ENCODE measurements at places on chromosomes 11 and 22.

GRCh38 chr22:47280301-47280700, 517.9 kb downstream of the TBC1D22A start:
- DNase-seq = no peak

DNA sequence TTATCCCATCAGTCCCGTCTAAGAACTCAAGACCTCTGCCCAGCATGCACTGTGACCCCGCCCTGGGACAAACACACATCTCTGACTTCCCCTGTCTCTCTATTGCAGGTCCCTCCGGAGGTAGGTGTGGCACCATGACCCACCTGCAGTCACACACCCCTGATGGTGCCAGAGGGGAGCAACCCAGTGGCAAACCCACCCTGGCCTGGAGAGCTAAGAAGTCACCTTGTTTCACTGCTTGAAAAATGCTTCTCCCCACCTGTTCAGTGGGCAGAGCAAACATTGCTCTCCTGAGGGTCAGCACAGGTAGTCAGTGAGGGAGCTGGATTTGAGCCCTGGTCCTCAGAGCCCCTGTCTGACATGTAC, 23.9 kb downstream of the CAPN1 start:
- no peak for DNase-seq

DNA sequence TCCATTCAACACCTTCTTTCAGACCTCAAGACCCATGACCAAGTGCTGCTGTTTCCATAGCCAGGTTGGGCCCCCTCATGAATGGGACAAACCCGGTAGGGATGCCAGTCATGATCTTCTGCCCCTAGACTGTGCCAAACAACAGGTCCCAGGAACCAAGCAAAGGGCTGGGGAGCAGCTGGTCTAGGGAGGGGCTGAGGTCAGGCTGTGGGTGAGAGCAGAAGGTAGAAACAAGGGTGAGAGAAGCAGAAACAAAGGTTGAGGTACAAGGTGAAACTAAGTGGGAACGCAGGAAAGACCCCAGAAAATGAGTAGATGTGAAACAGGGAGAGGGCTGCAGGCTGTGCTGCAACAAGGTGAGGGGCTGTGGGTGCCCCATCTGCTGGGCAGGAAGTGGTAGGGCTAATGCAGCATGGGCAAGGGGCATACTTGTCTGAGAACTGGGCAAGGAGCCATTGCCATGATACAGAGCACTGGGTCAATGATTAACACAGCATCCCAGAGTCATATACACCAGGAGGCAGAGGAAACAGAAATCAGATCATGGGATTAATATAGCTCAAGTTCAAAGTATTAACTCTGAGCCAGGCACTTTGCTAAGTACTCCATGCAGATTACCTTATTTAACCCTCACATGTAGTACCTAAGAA, 45.9 kb downstream of the SLC1A2 start:
- no peak for DNase-seq

DNA sequence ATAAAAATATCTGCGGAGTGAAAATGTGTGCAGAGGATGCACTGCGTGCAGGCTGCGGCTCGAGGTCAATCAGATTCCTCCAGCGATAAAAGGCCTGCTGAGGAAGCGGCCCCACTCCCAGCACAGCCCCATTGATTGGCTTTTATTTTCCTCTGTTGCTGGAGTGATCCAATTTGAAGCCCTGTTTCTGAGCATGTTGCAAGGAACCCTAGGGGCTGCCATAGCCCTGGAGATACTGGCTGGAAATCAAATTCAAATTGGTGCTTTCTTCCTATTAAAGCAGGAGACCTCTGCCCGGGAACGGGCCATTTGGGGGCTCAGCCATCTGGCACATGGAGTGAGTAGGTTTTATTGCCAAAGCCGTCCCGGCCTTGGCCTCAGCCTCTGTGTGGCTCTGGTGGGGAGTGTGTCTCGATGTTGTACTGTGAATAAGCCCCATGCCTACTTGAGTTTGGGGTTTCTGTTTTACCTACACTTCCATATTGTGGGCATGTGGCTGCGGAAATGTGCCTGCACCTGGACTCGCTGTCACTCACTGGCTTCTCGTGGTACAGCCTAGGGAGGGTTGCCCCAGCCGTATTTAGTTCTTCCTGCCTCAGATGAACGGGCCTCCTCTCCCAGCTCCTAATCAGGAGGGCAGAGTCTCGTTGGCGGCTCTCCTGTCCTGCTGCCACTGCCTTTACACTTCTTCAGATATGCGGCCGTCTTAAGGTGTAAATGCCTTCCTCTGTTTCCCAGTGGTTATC, 25.6 kb downstream of the PARVB start:
- no peak for DNase-seq

DNA sequence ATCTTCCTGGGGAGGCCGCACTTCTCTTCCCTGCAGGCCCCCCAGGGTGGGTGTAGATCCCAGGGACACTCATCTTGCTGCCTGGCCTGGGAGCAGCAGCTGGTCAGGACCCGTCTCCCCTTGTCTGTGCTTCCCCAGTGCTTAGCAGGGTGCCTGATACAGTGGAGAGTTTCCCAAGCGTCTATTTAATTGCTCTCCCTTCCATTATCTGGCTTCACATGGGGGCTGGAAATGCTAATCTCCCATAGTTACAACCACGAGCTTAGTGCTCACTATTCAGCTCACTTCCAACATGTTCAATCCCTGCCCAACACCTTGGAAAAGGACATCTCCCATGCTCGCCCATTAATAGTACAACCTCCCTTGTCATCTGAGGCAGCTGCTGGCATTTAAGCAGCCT, 100.5 kb downstream of the DSCAML1 start:
- no peak for DNase-seq

- no peak for DNase-seq
Observed at GRCh38 chr11:45300715-45301114, 14.6 kb upstream of the SYT13 start.

DNA sequence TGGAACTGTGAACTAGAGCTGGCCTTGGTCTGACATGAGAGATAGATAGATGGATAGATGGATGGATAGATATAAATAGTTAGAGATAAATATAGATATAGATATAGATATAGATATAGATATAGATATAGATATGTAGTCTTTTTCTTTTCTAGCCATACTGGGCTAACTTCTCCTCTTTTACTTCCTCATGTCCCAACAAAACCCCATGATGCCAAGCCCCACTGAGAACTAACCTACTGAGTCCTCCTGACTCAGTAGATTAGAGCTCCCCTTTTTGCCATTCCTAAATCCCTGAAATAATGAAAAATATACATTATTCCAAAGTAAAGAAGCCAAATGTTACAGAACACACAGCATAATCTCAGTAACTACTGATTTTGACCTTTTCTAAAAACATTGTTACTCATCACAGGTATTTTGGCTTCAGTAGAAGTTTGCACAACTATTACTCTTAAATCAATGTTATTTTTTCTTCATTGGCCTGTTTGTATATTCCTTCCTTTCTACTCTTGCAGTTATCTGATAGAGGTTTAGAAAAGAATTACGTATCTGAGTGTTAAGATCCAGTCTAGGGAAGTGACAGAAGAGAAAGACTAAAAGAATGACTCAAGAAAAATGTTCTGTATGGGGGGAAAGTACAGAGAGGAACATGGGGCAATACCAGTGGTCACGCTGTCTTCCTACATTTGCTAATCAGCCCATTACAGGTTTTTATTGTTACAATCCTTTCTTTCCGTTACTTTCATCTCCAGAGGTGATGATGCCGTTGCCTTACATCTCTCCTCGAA, 6.0 kb upstream of the OR10D3 start:
- DNase-seq = no peak

GRCh38 chr22:32916025-32916424, 114.5 kb downstream of the TIMP3 start:
- no peak for DNase-seq

DNA sequence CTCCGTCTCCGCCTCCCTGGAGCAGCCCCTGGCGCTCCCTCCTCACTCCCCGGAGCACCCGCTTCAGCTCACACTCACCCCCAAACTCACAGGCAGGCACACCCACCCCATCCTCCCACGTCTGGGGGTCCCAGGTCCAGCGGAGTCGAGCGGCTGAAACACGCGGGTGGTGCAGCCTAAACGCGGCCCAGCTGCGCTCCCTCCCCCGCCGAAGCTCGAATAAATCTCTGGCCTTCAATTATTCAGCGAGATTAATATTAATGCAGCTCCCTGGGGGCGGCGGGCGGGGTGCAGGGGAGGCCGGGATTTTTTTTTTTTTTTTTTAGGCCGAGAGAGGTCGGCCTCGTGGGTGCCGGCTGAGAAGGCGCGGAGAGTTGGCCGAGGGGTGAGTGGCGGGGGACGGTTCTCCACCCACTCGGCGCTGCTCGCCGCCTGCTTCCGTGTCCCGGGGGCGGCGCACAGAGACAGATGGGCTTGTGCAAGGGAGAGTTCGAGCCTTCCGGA, 524 bp upstream of the SLC1A2 start:
- DNase-seq = no peak

GRCh38 chr11:124700028-124700427, 26.3 kb downstream of the SPA17 start:
- no peak for DNase-seq

DNA sequence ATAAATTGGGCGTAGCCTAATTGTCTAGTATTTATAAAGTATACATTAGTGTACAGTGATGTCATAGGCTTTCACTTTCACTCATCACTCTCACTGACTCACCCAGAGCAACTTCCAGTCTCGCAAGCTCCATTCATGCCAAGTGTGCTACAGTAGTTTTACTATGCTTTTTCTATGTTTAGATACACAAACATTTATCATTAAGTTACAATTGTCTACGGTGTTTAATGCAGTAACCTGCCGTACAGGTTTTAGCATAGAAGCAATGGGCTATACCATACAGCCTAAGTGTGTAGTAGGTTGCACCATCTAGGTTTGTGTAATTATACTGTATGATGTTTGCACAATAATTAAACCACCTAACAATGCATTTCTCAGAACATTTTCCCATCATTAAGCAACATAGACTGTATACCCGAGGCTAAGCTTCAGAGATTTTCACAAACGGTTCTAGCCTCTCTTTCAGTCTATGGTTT, 17.5 kb downstream of the OR9G1 start:
- no peak for DNase-seq

DNA sequence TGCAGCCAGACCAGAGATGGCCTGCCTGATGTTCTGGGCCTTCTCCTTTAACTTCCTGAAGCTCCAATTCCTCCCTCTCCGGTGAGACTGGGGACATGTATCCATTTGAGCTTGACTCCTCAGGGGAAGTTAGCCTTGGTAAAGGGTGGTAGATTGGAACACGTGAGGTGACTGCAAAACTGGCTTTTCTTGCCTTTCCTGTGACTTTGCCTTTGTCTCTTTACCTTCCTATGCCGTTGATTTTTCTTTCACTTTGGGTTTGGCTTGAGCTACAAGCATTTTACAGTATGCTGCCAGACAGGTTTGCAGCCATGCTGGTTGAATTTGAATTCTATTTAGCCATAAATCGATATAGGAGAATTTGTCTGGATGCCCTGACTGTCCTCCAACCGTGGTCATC, 16.8 kb upstream of the GLYATL1 start:
- DNase-seq = no peak

GRCh38 chr11:60905551-60906113, 753 bp downstream of the PRPF19 start:
- DNase-seq = no peak

GRCh38 chr11:94103471-94103870, 25.2 kb upstream of the PANX1 start:
- no peak for DNase-seq

DNA sequence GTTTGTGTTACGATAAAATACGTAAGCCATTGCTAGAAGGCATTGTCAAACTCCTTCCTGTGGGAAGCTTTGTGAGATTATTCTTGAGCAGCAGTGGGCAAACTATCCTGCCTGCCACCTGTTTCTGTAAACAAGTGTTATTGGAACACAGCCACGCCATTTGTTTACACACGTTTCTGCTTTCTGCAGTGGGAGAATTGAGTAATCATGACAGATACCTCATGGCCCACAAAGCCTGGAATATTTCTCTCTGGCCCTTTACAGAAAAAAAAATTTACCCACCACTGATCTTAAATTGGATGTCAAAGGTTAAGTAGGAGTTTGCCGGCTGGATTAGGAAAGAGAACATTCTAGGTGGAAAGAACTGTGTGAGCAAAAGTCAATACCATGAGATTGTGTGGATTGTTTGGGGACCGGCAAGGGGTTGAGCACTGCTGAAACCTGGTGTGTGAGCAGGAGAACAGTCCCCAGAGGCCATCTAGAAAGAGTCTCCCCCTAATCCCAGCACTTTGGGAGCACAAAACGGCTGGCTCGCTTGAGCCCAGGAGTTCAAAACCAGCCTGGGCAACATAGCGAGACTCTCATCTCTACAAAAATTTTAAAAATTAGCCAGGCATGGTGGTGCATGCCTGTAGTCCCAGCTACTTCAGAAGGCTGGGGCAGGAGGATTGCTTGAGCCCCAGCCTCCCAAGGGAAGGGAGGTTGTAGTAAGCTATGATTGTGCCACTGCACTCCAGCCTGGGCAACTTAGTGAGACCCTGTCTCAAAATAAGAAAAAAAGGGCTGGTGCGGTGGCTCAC, 6.0 kb upstream of the PLA2G6 start:
- DNase-seq = no peak

GRCh38 chr11:100930185-100930778, 199.3 kb downstream of the PGR start:
- DNase-seq = peak; percentile 56

- DNase-seq = no peak
Observed at GRCh38 chr11:99795999-99796398, 775.2 kb downstream of the CNTN5 start.

DNA sequence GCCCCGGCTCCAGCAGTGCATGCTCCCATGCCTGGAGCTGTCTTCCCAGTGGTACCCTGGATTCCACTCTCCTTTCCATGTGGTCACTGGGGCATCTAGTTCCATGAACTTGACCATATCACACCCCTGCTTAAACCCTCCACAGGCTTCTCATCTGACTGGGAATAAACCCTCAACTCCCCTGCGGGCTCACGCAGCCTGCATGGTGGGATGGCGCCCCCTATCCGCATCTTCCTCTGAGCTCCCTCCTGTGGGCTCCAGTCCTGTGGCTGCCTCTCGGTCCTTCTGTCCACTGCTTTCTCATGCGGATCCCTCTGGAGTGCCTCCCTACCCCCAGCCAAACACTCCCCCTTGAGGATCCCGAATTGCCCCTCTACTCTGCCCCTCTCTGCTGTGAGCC, 41.4 kb upstream of the TTLL12 start:
- no peak for DNase-seq

GRCh38 chr22:47225931-47226633, 463.6 kb downstream of the TBC1D22A start:
- no peak for DNase-seq

GRCh38 chr11:47552056-47552565, 821 bp downstream of the CELF1 start:
- no peak for DNase-seq

Data from AG09309 (cell line).